Ecto neural progenitor cell (in vitro differentiated cells): ENCODE measurements at places on chromosomes 2 and 18.

DNA sequence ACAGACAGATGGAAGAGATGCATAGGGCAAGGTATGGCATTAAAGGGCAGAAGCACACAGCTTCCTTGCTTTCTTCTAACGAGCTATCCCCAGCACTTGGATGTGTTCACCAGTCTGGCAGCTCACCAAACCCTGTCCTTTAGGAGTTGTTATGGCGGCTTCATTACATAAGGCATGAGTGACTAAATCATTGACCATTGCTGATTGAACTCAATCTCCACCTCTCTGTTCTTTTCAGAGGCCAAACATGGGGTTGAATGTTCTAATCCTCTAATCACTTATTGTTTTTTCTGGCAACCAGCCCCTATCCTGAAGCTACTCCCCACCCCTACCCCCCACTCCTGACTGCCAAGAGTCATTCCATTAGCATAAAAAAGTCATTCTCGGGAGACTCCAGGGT, 301.8 kb downstream of the XIRP2 start:
- no peak for DNase-seq

DNA sequence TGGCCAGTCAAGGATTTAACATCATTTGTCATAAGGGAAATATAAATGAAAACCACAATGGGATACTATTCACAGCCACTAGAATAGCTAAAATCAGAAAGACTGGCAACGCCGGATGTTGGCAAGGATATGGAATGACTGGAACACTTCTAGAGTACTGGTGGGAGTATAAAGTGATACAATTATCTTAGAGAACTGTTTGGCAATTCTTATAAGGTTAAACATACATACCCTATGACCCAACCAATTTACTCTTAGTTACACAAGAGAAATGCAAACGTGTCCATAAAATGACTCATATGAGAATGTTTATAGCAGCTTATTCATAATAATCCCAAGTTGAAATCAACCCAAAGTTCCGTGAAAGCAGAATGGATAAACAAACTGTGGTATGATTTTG, 35.1 kb downstream of the MAPK4 start:
- no peak for DNase-seq

GRCh38 chr2:163171786-163172530, 333.4 kb upstream of the KCNH7 start:
- no peak for DNase-seq

GRCh38 chr18:4058179-4058578, 396.9 kb downstream of the DLGAP1 start:
- no peak for DNase-seq

GRCh38 chr2:10407841-10408648, 40.1 kb downstream of the ODC1 start:
- DNase-seq, result no peak

DNA sequence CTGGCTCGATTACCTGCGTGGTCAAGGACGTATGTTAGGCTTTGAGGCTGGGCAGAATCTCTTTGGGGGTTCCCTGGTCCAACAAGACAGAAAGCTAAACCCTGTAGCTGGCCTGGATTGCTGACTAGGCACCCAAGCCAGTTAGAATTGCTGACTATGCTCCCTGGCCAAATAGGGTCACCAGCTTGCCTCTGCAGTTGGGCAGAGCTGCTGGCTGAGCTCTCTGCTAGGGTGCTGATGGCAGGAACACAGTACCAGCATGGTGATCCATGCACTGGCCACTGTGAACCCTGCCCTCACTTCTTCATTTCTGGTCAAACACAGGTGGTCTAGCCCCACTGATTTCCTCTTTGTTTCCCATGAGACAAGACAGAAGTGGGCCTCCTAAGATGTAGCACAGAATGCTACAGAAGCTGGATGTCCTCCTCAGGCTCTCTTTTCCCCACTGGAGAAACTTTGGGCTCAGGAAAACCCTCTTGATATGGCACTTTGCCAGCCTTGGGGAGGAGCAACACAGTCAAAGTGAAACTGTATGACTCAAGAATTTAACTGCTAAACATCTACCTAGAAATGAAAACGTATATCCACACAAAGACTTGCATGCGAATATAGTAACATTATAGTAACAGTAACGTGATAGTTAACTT, 20.8 kb downstream of the SP140L start:
- DNase-seq, result no peak

- peak; percentile 74 for DNase-seq
These were observed 1.2 kb downstream of the BMPR2 start for GRCh38 chr2:202377207-202377761.

DNA sequence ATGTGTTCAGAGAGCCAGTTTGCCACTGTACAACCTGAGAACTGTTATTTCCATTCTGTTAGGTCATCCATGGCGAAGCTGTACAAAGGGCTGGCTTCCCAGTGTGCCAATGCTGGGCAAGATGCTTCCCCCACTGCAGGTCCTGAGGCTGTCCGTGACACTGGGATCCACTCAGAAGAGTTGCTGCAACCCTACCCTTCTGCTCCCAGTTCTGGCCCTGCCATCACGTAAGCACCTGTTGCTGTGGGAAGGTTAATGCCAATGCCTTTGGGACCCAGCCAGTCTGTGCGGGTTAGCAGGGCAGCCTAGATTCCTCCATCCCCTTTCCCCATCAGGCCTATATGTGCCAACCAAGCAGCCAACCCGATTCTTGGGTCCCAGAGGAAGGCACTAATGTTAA, 68.3 kb downstream of the ARHGEF33 start:
- DNase-seq, result no peak

DNA sequence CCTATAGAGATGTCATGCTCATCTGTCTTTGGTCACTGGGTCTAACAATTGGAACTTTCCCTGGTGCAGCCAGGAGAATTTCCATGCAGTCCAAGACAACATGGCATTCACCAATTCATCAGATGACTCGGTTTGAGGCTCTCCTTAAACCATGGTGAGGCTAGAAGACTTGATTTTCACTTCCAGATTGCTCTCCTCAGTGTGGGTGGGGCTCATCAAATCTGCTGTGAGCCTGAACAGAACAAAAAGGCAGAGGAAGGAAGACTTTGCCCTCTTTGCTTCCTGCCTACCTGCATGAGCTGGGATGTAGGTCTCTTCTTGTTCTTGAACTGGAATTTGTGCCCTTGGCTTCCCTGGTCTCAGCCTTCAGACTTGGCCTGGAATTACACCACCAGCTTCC, 203.4 kb upstream of the TRIB2 start:
- DNase-seq, result no peak

- DNase-seq, result no peak
These were observed 5.3 kb upstream of the CYP27C1 start for GRCh38 chr2:127225186-127225960.

DNA sequence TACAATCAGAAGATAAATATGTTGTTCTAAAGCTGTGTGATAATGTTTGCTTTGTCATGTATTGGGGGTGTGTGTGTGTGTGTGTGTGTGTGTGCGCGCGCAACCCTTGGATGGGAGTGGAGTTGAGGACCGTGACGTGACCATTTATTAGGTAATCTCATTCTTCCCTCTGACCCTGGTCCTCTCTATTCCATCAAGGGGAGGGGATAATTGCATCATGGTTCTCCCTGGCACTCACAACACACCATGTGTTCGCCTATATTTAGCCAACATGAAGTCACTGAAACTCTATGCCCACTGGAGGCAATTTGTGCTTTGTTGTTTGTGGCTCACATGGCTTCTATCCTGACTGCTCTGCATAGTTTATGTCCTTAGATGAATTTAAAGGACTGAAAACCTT, 79.8 kb upstream of the LRPPRC start:
- DNase-seq, result no peak

- no peak for DNase-seq
These were observed 92.4 kb downstream of the INPP5D start for GRCh38 chr2:233152541-233152940.

- DNase-seq, result peak; percentile 16
These were observed 248.7 kb downstream of the TFCP2L1 start for GRCh38 chr2:121036226-121036692.

DNA sequence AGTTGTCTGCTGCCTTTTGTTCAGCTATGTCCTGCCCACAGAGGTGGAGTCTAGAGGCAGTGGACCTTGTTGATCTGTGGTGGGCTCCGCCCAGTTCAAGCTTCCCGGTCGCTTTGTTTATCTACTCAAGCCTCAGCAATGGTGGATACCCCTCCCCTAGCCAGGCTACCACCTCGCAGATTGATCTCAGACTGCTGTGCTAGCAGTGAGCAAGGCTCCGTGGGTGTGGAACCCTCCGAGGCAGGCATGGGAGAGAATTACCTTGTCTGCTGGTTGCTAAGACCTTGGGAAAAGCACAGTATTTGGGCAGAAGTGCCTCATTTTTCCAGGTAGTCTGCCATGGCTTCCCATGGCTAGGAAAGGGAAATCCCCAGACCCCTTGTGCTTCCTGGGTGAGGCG, 146.0 kb downstream of the KCNJ3 start:
- DNase-seq, result no peak

DNA sequence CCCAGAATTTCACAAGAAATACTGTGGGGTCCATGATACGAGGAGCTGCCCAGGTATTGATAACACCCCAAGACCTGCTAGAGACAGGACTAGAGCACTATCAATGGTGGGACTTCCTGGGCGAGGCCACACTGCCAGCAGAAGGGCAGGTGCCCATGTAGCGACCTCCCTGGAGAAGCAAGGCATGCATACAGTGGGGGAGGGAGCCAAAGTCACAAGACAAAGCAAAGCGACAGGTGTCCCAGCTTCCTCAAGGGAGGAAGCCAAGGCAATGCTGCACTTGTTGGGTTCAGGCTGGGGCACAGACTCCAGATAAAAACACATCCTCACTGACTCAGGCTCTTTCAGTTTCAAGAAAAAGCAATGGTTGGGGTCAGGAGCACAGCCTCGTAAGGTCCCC, 7.5 kb downstream of the CD207 start:
- no peak for DNase-seq

DNA sequence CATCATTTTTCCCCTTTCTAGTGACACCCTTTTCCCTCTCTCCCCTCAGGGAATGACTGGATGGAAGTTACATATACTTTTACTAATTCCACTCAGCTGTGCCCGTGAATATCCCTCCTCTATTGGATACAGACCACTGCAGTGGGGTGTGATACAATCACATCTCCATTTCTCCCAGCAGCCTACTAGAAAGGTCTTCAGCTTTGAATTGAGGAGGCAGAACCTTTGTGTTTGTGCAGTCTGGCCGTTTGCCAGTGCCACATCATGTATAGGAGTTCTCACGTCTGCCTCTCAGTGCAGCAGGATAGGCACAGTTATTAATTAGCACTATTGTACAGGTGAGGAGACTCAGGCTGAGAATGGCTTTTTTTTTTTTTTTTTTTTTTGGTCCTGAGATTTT, 16.4 kb downstream of the TNFRSF11A start:
- no peak for DNase-seq

DNA sequence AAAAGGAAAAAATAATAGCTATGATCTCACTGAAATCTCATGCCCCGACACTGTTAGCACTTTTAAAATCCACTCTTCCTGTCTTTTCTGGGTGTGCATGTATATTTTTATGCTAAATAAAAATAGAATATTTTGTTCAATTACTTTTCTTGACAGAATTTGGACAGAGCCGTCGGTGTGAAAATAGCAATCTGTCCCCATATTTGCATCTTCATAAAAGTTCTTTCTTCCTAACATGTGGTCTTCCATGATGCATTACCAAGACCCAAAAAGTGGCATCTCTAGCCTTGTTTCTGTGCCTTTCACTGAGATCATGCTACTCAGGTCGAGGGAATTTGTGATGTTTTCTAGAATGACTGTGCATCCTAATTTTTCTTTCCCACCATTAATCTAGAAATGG, 298.8 kb upstream of the CCDC68 start:
- no peak for DNase-seq

DNA sequence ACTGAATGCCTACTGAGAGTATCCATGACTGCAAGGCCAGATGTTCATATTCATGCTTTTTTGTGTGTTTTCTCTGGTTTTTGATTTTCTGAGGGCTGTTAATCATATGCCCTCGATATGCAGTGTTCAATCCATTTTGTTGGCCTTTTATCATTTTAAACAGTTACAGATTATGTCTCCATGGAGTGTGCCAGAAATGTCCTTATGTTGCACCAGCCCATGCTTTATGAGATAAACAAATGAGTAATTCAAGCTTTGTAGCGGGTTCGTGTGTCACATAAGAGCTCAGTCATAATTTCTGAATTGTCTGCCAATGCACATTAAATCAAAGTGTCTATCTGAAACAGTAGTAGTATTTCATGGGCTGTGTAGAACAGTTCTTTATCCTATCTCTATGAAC, 583.0 kb downstream of the THSD7B start:
- DNase-seq, result no peak

DNA sequence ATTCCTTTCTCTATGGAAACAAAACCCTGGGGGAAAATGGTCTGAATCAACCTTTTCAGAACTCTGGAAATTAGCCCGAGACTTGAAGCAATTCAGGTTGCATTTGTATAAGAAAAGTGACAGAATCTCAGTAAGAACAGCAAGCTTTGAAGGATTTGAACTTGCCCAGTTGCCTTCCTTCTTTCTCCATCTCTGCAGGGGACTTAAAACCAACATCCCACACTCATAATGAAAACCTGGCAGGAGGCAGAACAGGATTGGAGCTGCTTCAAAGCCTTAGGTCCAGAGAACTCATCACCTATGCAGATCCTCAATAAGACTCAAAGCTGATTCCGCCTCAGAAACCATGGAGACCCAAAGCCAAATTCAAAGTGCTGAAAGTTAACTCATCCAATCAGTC, 790.5 kb upstream of the ID2 start:
- no peak for DNase-seq

- no peak for DNase-seq
These were observed 82.5 kb downstream of the TNFRSF11A start for GRCh38 chr18:62407660-62408059.

DNA sequence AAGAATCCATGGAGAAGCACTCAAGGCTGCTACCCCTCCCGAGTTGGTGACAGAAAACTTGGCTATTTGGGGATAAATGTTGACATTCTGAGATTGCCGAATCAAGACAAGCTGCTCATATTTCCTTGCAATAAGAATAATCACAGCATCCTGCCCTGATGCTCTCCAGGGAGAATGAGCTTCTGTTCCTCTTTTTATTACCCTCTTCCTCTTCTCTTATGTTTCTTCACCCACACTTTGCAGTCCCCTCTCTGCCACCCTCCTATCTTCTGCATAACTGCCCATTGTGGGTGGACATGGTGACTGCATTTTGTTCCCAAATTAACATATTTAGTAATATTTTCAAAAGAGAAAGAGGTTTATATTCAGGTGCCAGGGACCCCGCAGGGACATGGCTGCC, 11.9 kb upstream of the MSGN1 start:
- no peak for DNase-seq

- DNase-seq, result no peak
These were observed 377.7 kb upstream of the ST6GAL2 start for GRCh38 chr2:107263628-107264027.

- DNase-seq, result no peak
These were observed 95.1 kb downstream of the MRO start for GRCh38 chr18:50724751-50725151.

- DNase-seq, result no peak
These were observed 468.3 kb downstream of the PARD3B start for GRCh38 chr2:205013586-205013985.

- DNase-seq, result no peak
These were observed 124.0 kb downstream of the GAREM1 start for GRCh38 chr18:32346671-32347070.

- no peak for DNase-seq
These were observed 251.7 kb downstream of the HNMT start for GRCh38 chr2:138215958-138216357.

GRCh38 chr2:146850746-146851145, 994.1 kb upstream of the ACVR2A start:
- no peak for DNase-seq

GRCh38 chr2:108403494-108403893, 25.7 kb downstream of the SULT1C4 start:
- DNase-seq, result peak; percentile 54

- no peak for DNase-seq
These were observed 58.3 kb downstream of the CCDC150 start for GRCh38 chr2:196697825-196698224.
